ENCODE measurements at places on chromosomes 3 and 15.

DNA sequence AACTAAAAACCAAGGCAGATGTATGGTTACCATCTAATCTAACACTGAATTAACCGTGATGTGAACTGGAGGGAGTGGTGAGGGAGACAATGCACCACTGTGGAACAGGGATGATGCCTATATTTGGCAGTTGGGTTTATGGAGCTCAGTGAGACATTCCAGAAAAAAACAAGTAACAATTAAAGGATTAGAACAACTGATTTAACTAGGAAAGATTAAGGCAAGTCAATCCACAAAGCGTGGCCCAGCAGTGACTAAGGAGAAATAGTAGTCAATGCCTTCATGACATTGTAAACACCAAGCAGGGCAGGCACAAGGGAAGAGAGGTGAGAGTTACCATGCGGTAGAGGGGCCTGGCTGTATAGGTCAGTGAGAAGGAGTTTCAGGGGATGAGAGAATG is 38.1 kb downstream of the CHAC1 start:
- DNase-seq, result no peak

DNA sequence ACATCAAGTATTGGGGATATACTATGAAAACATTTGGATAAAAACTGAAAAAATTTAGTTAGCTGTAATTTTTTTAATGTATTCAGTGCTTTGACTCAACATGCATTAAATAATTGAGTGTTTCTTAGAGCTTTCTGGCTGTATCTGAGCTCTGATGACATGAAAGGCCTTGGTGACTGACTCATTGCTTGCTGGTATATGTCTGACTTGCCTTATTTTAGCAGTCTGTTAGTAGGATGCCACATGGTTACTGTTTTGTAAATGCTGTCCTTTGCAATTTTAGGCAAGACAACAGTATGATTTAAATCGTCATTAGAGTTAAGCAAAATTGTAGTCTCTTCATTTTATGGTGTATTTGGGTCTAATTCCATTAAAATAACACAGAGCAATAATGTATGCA is 199.2 kb downstream of the GHSR start:
- DNase-seq, result no peak

DNA sequence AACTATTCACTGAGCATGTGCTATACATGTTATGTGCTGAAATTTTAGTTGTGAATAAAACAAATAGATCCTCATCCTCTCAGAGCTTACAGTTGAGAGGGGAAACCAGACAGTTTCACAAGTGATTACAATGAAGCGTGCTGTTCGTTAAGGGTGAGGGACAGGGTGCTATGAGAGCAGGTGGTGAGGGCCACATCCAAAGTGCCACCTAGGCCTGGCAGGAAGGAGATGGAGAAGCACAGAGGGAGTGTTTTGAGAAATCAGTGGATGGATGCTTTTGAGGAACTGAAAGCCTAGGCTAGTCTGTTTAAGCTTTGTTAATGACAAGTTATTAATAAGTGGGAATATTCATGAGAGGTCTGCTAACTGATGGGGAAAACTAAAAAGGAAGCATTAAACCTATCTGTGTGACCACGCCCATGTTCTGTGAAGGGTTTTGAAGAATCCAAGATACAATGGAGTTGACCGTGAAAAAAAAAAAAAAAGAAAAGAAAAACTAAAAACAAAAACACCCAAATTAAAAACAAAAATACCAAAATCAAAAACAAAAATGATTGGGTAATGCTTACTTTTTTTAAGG is 7.3 kb downstream of the MCTP2 start:
- DNase-seq, result no peak

DNA sequence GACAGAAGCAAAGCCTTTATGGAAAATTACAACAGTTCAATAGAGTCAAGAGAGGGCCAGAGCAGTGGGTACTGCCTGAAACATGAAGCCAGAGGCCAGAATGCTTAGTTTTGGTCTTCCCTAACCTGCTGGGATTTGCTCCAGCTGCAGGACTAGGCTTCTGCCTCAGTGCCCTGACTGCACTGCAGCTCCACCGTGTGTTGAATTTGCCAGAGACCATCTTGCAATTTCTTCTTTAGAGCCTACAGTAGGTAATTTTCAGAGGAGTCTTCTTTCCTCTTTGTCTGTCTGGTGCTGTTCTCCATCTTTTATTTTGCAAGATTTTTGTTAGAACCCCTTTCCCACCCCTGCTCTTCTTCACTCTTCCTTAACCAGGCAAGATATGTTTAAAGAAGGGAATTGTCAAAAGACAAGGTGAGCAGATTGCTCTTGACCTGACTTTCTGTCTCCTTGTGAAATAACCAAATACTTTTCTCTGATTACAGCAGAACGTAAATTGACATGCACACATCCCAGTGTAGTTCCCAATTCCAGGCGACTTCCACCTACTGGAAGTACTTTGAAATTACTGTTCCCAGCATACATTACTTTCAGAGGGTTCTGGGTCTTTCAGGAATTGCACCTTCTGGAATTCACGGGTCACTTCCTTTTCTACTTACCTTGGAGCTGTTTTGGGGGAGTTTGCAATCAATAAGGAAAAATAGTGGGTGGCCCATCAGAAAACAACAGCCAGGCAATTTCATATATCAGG is 161.2 kb downstream of the MINAR1 start:
- DNase-seq, result no peak

GRCh38 chr3:138452436-138452835 is 18.0 kb downstream of the ESYT3 start:
- no peak for DNase-seq

DNA sequence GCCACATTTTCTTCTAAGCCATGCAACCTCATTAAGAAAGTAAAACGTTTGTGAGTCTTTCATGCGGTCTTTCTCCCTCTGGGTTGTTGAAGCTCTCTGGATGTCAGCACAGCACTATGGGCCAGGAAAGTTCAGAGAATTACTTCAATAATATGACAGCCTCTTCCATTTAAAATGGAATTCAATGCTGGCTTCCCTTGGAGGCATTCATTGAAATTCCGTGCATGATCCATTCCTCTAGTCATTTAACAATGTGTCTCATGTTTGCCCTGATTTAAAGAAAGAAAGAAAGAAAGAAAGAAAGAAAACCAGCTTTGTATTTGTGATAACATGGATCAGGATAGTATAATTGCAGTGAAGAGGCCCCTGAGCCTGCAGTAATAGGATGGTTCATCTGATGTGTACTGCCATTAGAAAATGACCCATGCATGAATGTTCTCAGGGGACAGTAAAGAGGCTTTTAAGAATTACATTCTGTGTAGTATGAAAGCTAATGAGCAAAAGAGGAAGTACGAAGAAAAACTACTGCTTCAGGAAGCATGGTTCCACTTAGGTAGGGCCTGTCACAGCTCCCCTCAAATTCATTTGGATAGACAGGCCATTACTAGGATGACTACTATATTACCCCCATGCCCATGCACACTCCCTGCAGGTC is 146.0 kb downstream of the ARPP21 start:
- no peak for DNase-seq

DNA sequence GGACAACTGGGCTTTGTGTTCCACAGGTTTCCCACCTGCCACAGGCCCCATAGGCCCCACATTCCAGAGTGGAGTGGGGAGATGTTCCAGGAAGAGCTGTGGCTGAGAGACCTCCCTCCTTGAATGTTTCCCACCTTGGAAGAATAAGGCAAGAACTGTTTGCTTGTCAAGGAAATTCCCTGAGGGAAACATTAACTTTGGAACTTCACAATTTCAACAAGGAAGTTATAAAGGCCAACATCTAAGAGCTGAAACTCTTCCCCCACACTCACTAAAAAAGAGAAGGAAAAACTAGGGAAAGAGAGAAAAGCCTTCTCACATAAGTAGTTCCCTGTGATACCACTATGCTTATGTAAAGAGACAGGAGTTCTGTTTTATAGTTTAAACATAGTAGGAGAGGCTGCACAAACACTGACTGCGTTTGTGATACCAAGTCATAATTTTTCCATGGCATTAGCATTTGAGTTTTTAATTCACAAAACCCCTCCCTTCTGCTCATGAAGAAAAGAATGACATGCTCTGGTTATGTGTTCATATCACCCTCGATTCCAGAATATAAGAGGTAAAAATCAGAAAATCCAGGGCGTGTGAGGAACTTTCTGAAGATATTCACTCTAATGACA is 39.8 kb upstream of the SPRED1 start:
- DNase-seq, result no peak

DNA sequence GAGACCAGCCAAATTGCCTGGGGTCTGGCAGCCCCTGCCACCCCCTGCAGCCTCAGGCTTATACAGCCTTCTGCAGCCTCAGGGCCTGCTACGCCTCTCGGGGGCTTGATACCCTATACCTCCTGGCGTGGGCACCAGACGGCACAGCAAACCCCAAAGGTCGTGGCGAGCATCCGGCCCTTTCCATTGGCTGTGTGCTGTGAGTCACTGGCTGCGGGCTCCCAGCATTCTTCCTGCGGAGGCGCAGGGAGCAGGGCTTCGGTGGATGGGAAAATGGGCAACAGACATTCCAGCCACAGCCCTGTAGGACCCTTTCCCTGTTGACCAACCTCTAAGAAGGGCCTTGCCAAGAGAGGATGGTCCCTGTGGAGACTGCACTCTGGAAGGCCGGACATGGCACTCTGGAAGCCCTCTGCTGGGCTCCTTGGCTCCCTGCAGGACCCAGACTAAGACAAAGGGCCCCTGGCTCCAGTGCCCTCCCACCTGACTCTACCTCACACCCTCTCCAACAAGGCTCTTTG is 59.6 kb downstream of the ITGA11 start:
- no peak for DNase-seq

DNA sequence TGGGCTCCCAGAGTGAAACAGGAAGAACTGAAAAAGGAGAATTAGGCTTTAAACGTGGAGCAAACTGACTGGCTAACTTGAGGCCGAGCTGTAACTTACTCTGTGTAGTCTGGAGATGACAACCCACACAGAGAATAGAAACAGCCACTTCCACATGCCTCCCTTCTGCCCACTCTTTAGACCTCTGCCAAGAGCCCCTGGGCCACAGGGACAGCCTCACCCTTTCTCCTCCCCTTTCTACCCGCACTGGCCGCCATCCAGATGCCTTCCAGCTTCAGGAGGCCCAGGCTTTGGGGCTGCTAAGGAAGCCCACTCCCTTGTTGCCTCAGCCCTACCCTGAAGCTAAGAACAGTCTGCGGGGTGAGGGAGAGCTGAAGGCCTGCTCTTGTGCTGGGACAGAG is 6.8 kb downstream of the ARHGAP31 start:
- no peak for DNase-seq

DNA sequence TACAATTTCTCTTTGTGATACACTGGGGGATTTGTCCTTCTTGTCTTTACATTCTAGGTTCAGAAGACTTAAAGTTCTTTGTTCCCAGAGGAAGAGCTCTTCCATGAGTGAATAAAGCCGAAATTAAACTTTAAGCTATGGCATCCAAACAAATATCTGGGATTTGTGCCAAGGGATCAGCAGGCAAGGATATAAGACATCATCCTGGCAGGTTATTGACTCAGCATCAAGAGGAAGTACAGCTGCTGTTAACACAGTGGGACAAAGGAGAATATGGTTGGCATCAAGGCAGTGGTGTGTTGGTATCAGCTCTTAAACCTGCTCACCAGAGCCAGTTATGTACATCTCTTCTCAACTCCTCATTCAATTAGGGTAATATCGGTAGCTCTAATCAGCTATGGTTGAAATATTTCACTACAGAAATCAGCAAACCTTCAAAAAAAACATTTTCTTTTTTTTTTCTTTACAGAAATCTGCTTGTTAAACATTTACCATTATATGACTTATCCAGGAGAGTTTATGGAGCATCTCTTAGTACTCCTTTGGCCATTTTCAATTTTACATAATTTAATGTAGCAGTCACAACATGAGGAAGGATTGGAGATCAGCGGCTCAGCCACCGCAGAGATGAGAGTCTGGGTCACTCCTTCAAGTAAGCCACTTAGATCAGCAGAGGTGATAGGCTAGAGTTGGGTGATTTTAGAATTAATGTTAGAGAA is 1198.6 kb upstream of the EPHA6 start:
- no peak for DNase-seq

- no peak for DNase-seq
These were observed 506.2 kb upstream of the IL12A start for GRCh38 chr3:159482241-159482993.

GRCh38 chr3:152830245-152830644 is 4.7 kb upstream of the P2RY1 start:
- no peak for DNase-seq

DNA sequence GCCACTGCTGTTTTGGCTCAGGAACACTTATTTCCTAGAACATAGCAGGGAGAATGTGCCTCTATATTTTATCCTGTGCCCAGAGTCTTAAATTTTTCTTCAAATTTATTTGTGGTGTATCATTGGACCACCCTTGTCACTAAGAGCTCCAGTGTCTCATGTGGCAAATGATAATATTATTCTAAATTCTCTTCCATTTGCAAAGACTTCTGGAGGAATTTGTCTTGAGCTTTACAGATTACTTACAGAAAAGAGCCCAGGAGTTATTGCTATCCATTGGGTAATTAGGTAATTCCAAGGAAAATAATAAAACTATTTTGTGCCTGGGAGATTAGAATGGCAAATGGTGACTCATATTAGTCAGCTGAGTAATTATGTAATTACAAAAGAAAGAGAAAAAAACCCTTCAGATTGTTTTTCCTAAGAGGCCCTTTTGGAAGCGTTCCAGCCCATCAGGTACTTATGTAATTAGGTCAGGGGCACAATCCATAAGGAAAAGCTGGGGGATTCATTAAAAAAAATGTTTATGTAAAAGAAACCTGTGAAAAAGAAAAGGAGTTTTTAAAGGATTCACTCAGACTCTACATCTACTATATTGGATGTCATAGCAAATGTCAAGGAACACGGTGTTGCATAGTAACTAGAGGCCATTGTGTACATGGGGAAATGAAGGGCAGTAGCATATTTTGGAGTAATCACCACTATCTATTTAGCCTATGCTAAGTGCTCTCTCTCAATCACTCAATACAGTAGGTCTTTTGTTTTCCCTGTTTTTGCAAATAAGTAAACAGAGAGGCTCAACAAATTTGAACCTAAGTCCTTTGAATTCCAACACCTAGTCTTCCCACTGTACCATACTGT is 380.9 kb upstream of the RARB start:
- no peak for DNase-seq

GRCh38 chr3:37996785-37997301 is 6.3 kb downstream of the VILL start:
- peak; percentile 88 for DNase-seq

- no peak for DNase-seq
These were observed 330.9 kb downstream of the ERC2 start for GRCh38 chr3:56137415-56137814.

DNA sequence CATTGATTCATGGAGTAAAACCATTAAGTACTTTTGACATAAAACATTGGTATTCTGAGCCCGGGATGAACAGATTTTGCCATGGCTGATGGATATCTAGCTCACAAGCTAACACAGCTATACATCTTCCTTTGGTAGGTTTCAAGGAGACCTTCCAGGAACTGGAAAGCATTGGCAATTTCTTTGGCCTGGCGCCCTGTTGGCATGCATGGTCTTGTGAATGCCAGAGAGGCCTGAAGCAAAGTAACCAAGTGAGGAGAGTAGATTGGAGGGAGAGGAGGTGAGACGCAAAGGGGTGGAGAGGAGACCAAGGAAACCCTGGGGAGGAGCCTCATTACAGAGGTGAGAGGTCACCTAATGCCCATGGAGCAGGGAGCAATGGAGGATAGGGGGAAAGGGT is 67.2 kb downstream of the SQOR start:
- no peak for DNase-seq

- DNase-seq, result no peak
These were observed 352.7 kb downstream of the SLC9A9 start for GRCh38 chr3:143495527-143495926.
